ENCODE measurements at places on chromosomes 3 and 15.

DNA sequence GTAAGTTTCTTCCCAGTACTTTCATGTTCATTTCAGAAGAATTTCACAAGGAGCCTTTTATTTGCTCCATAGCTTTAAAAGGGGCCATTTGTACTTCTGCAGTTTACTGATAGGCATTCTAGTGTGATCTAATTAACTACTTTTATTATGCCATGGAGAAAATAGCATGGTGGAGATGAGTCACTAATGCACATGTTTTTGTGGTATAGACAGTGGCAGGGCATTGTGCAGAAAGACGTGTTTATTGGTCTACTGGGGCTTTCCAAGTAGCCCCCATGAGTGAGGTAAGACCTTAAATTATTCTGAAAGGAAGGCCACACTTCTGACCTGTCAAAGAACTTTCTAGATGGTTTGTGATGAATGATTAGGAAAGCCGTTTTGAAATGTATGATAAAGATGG lies 810.0 kb upstream of the NR2F2 start:
- DNase-seq, result no peak

DNA sequence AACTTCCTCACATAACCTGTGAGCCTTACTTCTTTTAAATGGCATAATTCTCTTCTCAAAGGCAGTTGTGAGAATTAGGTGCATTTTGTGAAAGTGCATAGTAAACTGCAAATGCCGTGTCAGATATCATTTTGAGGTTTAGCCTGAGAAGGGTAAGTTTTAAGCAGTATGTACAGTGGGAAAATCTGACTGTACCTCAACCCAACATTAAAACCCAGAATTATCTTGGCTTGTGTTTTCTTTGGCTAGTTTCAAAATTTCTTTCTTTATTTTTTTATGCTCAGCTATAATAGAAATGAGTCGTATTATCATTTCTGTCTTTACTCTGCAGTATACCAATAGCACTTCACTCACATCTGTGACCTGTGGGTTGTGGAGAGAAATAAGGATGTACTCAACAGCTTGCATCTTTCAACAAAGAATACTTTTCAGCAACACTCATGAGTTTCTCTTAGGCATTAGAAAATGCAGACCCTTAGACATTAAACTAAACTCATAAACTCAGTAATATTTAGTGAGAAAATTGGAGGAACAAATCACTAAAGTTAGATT lies 65.7 kb downstream of the RASA2 start:
- no peak for DNase-seq

- DNase-seq, result no peak
These were observed 332.5 kb upstream of the TBL1XR1 start for GRCh38 chr3:177529716-177530335.

- no peak for DNase-seq
These were observed 296.2 kb downstream of the ZBTB20 start for GRCh38 chr3:114850898-114851297.

- DNase-seq, result no peak
These were observed 268.7 kb upstream of the THRB start for GRCh38 chr3:24763393-24763792.

- peak; percentile 98 for DNase-seq
These were observed at the start of gene MLH1 for GRCh38 chr3:36993326-36994283. Gene MLH1 (plus strand): TSS chr3:36993518. CDS start chr3:36993548, 30 bp downstream.

DNA sequence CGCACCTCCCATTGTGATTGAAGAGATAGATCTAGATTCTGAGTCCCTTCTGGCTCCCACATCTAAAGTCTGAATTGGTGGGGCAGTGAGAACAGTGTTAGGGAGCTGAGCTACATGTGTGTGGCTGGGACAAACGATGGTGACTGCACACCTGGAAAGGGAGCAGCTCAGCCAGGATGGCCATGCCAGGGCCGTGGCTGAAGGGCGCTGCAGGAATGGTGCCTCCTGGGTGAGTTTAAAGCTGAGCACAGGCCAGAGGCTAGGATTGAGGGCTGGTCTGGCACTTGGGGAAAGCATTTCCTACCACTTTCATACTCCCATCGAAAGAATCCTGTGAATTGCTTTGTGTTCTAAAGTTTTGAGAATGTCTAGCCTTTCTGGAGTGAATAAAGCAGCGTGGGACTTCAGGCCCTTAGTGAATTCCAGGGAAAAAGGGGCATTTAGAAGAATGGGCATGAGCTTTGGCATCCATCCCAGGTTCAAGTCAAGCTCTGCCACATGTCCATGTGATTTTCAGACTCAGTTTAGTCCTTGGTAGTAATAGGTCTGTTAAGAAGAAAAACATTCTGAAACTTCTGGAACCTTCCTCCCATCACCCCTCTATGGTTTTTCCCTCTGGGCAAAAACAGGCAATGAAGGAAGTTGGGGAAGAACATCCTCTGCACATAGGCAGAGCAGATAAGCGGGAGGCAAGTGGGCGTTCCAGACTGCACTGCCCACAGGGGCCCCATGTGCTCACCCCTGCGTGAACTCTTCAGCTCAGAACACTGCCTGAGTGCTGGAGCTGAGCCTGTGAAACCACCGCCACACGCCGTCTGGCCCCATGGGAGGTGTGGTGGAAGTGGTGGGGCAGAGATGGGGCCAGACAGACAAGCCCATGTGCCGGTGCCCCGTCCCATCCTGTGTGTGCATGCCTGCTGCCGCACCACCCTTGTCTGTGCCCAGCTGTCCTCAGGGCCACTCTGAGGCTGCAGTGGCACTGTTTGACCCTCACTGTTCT lies 12.9 kb upstream of the CPNE9 start:
- no peak for DNase-seq

- DNase-seq, result no peak
These were observed 79.7 kb upstream of the CRBN start for GRCh38 chr3:3259181-3259580.

- no peak for DNase-seq
These were observed 48.1 kb downstream of the MAGEF1 start for GRCh38 chr3:184663756-184664155.

- DNase-seq, result no peak
These were observed 68.0 kb downstream of the TIPARP start for GRCh38 chr3:156742401-156742800.

DNA sequence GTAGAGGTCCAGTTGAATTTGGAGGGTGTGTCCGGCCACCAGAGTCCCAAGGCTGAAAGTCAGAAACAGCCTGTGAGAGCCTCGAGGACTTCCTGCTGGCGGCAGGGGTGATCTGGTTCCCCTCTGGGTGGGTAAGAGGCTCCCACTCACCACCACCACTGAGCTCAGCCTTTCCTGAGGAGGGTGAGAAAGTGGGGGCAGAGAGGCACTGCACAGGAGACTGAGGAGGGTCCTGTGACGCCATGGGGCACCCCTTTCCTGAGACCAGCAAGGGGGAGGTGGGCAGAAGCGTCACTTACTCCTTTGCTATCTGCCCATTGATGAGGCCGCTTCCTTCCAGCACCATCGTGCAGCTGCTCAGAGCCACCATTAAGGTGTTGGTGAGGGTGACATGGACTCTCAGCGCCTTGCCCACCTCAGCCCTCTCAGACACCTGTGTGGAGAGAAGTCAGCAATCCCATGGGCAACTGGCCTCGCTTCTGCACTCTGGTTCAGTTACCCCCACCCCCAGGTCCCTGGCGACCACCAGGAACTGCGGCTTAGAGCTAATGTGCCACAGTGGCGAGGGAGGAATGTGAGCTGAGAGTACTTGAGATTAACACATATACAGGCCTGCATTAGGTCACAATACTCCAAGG lies 10.0 kb upstream of the TGM5 start:
- DNase-seq, result no peak

DNA sequence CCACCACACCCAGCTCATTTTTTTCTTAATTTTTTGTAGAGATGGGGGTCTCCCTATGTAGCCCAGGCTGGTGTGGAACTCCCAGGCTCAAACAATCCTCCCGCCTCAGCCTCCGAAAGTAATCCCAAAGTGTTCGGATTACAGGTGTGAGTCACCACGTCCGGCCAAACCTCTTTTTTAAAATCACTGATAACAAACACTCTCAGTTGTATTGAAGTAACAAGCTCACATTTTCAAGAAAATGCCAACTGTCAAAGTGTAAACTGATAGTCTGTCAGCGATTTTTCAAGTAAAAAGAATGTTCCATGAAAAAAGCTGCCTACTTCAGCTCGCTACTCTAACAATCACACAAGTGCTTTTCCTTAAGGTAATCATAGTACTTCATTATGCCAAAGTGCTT lies 33.4 kb downstream of the UBXN7 start:
- DNase-seq, result no peak
